ENCODE measurements at places on chromosomes 5 and 9.

DNA sequence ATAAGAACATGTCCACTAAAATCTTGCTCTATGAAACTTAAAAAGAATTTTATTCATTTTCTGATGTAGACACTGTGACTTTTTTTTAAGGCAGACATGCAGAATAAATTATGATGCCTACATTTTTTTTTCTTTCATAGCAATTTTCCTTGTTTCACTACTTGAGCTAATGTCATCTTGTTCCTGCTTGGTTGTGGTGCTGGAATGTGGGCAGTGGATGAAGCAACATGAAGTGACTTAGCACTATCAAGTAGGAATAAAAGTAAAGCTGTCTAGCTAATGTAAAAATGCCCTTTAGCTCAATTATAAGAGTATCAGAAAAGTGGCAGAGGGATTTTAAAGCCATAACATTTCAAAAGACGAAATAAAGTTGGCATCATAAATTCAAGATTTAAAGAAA lies 191.0 kb downstream of the ADAMTS6 start:
- no peak for DNase-seq

DNA sequence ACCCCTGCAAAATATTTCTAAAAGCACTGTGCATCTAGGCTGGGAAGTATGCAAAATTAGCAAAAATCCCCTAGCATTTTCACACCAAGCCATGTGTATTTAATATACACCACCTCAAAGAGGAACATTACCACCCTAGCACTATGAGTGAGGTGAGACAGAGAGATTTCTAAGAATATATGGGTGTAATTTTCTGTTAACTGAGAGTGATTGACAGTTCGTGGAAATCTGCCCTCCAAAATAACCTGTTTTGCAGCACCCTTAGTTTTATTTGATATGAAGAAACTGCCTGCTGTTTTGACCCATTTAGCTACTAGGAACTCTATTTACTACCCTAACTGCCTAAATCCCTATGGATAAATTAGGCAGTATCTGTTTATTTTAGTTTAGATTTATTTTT lies 64.2 kb upstream of the CDKN2B start:
- peak; percentile 17 for DNase-seq

- DNase-seq = no peak
Observed at GRCh38 chr5:169287529-169287928, 13.4 kb downstream of the SLIT3 start.

GRCh38 chr5:33679791-33680190 lies 212.0 kb downstream of the ADAMTS12 start:
- no peak for DNase-seq

GRCh38 chr5:53035868-53036381 lies 46.8 kb downstream of the ITGA2 start:
- no peak for DNase-seq

DNA sequence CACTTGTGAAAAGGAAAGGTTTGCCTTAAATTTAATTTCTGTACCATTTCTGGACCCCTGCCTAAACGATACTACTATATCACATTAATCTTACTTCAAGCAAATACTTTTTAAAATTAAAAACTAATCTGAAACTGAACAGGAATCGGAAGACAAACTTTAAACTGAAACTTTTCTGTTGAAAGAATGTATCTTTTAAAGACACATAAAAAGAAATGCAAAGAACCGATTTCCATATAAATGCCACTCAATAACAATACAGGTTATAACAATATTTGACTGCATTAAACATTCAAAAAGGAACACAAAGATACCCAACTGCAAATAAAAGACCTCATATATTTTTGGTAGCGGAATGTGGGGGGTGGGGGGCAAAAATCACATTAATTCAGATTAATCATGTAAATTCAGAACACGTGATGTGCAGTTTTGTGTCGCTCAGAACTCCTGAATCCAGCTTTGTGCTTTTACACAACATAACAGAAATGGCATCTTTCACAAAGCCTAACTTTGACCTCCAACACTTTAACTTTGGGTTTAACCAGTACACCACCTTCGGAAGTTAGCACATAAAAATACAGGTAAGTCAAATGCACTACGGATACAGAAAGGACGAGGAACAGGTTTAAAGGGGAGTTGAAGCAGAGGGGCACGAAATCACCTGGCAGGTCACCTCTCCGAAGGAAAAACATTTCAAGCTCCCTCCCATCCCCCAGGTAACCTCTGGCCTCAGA lies 925 bp downstream of the LIFR start:
- no peak for DNase-seq

DNA sequence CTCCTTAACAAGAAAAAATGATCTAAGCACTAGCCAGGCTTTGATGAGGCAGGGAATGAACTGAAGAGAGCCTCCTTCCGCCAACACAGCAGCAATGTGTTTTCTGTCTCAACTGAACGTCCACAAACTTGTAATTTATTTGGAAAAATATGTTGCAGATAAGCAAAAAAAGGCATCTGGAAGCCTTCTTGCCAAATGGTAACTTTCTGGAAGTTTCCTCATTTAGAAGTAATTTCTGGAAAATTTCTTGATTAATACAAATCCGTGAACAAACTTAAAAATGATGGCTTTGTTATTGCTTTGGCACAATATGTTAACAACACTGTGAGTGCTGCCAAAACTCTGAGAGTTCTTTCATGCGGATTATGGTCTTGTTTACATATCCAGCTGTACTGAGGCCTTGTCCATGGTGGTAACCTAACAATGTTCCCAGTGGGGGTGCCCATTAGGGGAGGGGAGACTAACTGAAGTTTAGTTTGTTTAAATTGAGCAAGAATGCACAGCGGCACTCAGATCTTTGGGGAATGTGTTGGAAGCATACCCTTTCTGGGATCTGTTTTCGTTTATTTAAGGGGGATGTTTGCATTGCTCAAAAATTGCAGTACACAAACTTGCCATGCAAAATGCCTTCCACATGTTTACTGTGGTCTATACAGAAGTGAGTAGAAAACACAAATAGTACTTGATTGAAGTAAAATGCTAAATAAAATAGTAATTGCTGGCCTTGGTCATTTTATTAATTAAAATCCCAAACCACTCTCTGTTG lies 334.7 kb downstream of the NR2F1-AS1 start:
- DNase-seq = no peak

GRCh38 chr5:141382469-141383294 lies at the start of gene PCDHGA7:
PCDHGA7 (plus strand) TSS chr5:141382742; CDS start chr5:141382900, 158 bp downstream.
- DNase-seq = no peak

DNA sequence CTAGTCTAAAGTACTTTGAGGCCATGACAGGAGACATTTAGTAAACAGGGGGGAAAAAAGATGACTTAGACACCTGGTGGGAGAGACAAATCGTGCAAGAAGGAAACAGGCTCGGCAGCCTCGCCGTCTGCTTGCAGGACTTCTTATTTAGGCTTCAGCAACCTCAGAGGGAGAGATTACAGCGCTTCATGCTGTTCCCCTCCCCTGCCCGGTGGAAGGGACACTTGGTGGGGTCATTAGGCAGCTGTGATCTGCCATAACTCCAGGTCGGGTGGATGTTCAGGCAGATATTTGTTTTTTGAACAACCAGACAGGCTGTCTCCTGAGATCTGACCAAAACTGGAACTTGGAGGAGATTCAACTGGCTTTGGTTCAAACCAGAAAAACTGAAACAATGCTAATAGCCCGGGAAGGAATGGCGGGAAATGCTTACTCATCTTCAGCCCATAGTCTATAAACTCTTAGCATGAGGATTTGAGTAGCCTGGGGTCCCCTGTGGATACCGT lies 38.1 kb upstream of the CD180 start:
- DNase-seq = no peak

GRCh38 chr9:112792670-112793069 lies 42.1 kb downstream of the SNX30 start:
- no peak for DNase-seq

GRCh38 chr9:89877051-89878002 lies 272.5 kb downstream of the GADD45G start:
- no peak for DNase-seq

GRCh38 chr5:862367-863243 lies 11.8 kb upstream of the ZDHHC11 start:
- DNase-seq = no peak

DNA sequence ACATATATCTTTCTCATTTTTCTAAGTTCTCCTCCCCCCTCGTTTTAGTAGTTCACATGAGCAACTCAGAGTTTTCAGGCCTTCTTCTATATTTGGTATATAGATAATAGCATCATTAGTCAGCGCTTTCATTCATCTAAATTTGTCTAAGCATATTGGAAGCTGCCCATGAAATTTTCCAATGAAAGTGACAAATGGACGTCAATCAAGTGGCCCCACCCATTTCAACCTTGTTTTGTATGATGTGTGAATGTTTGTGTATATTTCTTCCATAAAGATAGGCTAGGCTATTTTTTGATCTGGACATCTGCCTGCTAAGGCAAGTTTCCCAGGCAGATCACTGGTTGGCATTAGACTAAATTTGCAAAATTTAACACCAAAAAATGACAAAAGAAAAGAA lies 104.0 kb upstream of the SSBP2 start:
- no peak for DNase-seq

GRCh38 chr5:2805080-2805479 lies 53.6 kb upstream of the IRX2 start:
- no peak for DNase-seq

- DNase-seq = no peak
Observed at GRCh38 chr9:38183994-38184568, 115.1 kb upstream of the SHB start.

- no peak for DNase-seq
Observed at GRCh38 chr5:64295101-64295500, 129.5 kb downstream of the RNF180 start.

DNA sequence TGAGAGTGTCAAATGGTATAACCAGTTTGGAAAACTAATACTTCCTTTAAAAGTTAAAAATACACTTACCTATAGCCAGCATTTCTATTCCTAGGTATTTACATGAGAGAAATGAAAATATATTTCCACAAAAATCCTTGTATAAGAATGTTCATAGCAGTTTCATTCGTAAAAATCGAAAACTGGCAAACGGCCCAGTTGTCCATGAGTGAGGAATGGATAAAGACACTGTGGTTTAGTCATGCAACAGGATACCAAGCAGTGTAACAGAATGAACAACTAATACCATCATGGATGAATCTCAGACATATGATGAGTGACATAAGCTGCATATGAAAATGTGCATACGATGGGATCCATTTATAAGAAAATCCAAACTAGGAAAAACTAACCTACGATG lies 136.7 kb downstream of the MACROH2A1 start:
- no peak for DNase-seq

- DNase-seq = no peak
Observed at GRCh38 chr5:88967633-88968585, 84.9 kb upstream of the MEF2C start.

DNA sequence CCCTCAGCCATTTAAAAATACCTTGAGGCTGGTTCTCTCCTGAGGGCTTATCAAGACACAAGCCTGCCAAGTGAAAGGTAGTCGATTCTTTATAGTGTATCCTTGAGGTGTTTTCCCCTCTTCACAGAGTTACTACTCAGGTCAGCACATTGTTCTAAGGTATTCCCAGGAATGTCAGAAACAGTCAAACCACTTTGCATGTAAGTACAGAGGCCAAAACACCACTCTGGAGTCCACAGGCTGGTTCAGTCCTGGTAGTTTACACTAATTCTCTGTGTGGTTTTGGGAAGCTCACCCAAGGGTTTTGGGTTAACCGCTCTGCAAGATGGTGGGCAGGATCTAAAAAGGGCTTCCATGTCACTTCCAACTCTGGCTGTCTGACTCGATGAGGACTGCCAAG lies 162.3 kb upstream of the PPP2R2B start:
- DNase-seq = no peak

GRCh38 chr5:57494104-57495098 lies 11.8 kb upstream of the ACTBL2 start:
- DNase-seq = peak; percentile 6

- DNase-seq = no peak
Observed at GRCh38 chr5:68341006-68341405, 125.5 kb downstream of the PIK3R1 start.
